Stimulated activated CD4-positive, alpha-beta T cell treated with anti-CD3 and anti-CD28 coated beads, Interleukin-4, amount 100 ng/mL, for 24 hours (primary cell): ENCODE measurements at places on chromosomes 11 and 22.

DNA sequence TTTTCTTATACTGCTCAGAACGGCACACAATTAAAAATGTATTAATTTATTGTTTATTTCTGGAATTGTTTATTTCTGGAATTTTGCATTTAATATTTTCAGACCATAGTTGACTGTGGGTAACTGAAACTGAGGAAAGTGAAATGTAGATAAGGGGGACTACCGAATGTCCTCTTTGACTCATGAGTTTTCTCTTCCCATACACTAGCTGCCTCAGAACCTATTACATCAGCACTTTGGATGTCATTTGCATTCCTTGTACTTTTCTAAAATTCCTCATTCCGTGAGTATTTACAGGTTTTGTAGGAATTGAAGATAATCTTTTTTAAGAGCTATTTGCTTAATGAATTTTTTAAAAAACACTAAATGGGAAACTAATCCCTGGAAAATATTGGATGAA, 29.8 kb downstream of the ZC3H12C start:
- DNase-seq, result no peak

DNA sequence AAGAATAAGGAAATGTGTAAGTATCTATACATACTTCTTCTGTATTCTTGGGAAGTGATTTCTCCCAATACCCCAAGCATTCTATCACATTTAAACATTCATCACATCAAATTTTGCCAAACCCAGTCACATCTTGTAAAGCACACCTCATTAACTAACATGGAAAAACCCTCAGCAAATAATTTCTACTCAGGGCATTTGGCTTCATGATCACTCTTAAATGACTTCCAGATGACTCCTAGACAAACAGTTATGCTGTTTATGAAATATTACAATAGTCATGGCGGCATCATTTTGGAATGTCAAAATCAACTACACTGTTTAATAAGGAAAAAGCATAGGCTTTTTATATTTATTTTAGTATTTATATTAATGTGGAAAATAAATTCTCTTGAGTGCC, 47.3 kb upstream of the CCDC34 start:
- DNase-seq, result no peak

- no peak for DNase-seq
Observed at GRCh38 chr11:6911948-6912347, 8.9 kb upstream of the OR2D3 start.

DNA sequence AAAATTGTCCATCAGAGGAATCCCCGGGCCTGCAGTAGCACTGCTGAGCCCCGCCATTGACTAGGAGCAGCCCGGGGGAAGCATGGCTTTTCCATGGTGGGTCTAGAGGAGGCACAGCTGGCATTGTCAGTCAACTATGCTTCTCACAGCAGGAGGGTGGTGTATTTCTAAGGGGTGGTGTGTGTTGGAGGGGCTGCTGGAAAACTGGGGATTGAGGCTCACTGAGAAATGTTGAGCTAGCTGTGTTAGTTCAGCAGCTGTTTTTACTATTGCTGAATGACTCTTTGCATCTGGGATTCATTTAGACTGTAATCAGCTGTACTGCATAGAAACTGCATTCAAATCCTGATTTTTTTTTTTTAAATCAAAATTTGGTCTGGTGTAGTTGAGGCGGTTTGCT, 5.6 kb downstream of the DDX10 start:
- no peak for DNase-seq

- DNase-seq, result no peak
Observed at GRCh38 chr11:57762235-57762861, 746 bp downstream of the CTNND1 start.

- DNase-seq, result no peak
Observed at GRCh38 chr11:106840947-106841346, 177.3 kb downstream of the GUCY1A2 start.

DNA sequence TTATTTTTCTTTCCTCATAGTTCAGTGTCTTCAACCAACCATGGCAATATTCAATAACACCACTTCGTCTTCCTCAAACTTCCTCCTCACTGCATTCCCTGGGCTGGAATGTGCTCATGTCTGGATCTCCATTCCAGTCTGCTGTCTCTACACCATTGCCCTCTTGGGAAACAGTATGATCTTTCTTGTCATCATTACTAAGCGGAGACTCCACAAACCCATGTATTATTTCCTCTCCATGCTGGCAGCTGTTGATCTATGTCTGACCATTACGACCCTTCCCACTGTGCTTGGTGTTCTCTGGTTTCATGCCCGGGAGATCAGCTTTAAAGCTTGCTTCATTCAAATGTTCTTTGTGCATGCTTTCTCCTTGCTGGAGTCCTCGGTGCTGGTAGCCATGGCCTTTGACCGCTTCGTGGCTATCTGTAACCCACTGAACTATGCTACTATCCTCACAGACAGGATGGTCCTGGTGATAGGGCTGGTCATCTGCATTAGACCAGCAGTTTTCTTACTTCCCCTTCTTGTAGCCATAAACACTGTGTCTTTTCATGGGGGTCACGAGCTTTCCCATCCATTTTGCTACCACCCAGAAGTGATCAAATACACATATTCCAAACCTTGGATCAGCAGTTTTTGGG, at the start of gene OR51T1:
Gene OR51T1, plus strand, starts transcription at position 41 of the 641 bp plus-strand sequence. Its CDS starts 0 bp downstream, at position 41.
- DNase-seq, result no peak

- DNase-seq, result no peak
Observed at GRCh38 chr11:10934293-10934860, 76.5 kb upstream of the ZBED5 start.

- DNase-seq, result no peak
Observed at GRCh38 chr11:121141066-121141465, 40.0 kb downstream of the TECTA start.

DNA sequence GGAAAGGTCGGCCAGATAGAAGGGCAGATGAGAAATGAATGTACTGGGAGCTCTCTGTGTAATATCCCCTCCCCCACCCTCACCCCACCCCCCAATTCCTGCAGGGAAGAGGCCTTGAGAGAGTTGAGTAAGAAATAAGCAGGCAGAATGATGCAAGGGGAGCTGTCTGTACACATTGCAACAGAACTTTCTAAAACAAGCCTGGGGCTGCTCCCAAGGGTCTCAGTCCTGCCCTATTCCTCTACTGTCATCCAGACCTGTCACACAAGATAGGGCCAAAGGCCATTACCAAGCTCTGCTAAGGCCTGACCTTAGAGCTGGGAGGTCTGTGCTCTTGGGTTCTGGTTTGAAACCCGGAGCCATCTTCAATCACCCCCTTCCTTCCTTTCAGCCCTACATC, 5.7 kb upstream of the DGAT2 start:
- no peak for DNase-seq

- DNase-seq, result no peak
Observed at GRCh38 chr11:60625262-60625661, 74.2 kb upstream of the MS4A8 start.

GRCh38 chr11:94655291-94655690, 88.1 kb downstream of the PIWIL4 start:
- DNase-seq, result no peak

DNA sequence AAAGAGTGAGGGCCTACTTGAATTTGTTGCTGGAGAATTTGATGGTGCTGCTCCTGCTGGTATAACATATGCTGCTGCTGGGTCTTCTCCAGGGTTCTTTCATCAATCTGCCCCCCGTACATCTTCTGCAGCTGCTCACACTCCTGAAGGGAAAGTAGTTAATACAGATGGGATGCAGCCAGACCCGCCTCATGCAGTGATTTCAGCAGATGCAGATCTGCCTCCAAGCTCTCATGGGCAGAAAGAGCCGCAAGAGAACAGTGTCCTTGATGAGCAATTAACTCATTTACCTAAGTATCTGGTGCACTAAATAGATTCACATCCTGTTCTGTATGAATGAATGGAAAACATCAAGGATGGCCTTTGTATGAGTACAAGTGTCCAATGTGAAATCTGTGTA, 24.8 kb upstream of the APOA1 start:
- no peak for DNase-seq

GRCh38 chr11:128548649-128549255, 38.6 kb downstream of the ETS1 start:
- DNase-seq, result peak; percentile 22

GRCh38 chr22:44611880-44612496, 90.0 kb upstream of the PRR5 start:
- DNase-seq, result no peak

DNA sequence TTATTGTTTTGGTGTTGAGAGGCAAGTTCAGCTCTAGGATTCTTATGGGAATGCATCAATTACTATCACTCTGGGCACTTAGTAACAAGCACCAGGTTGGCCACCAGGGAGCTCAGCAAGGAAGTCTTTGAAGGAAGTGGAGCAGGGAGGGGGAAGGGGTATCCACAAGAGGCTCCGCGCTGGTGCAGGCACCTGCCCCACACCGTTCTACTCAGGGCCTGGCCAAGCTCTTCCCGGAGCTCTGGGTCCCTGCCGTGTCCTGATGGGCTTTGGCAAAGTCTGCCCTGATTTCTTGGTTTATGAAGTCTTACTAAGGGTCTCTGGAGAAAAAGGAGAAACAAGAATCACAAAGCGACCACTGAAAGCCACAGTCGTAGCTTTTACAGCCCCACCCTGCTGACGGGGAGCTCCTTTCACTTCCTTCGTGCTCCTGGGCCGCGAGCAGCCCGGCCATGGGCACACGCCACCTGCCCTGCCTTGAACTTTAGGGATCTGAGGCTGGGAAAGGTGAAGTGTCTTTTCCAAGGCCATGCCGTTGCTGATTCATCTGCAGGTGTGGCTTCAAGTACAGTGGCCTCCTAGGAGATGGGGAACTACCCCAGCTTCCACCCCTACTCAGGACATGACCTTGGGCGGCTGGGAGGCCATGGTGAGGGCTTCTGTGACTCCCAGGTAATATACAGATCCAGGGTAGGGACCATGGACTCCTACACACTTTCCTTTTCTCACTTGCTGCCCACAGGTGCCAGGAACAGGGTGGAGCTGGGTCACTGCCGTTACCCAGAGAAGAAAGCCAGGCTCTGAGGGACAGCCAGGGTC, 15.9 kb upstream of the LRRC32 start:
- no peak for DNase-seq

DNA sequence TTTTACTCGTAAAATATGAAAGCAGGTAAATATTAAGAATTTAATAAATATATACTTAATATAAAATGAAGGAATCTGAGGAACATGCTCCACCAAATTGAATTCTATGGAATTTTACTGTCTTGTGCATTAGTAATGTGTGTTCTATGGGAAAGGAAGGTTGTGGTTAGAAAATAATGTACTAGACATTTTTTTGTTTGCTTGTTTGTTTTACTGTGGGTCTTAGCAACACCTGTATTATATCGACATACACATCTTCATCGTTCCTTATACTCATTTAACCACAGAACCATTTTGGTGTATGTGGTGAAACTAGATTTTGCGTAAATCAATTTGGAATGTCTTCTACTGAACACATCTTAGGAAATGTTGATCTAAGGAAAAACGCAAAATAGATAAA, 114.1 kb upstream of the MTMR2 start:
- no peak for DNase-seq

GRCh38 chr11:110856996-110857812, 145.0 kb upstream of the ARHGAP20 start:
- DNase-seq, result no peak

DNA sequence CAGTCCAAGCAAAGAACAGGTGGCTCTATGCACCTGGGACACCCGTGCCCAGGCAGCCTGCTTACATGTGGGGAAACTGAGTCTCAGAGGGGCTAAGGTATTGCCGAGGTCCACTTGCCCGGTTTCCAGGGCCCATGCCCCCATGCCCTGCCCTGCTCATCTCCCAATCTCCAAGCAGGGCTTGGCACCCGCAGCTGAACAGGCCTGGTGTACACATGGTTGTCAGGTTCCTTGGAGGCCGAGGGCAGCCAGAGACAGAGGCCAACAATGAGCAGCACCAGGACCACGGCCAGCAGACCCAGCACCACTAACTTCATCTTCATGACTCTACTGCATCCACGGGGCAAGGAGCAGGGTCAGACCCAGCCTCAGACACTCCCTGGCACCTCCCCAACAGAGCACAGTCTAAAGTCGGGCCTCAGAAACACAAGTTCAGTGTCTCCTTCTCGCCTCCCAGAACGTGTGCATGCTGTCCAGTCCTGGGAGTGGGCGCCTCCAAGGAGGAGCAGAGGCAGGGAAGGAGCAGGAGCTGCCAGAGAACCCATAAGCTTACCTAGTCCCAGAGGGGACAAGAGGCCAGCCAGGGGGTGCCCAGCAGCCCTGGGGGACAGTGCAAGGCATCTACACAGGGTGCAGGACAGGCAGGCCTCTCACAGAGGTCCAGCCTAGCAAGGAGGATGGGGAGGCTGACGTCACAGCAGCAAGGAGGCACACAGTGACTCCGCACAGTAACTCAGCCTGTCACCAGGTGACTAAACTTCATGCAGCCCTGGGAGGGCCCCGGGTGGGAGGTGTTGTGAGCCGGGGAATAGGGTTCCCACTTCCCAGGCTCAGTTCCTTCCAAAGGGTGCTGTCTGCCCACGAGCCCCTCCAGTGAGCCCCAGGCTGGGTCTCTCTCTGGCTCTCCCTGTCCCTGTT, 20.2 kb upstream of the RGL4 start:
- DNase-seq, result no peak

GRCh38 chr11:77287136-77287535, 14.3 kb downstream of the GDPD4 start:
- DNase-seq, result no peak

GRCh38 chr22:35866651-35867050, 149.0 kb downstream of the APOL5 start:
- DNase-seq, result no peak

DNA sequence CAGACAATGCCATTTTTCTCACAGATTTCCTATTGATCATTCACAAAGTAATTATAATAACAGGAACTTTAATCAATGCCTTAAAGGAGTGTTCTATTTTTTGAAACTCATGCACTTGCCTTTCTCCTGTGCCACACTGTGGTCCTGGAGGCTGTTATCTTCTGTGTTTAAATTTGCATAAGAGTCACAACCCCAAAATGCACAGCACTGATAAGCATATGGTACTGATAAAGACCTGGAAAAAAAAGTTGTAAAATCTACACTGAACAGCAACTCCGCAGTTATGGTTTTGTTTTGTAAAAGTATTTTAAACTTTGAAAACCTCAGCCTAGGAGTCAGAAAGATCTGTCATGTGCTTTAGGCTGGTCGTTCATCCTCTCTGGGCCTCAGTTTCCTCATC, 9.1 kb upstream of the CCDC34 start:
- no peak for DNase-seq

DNA sequence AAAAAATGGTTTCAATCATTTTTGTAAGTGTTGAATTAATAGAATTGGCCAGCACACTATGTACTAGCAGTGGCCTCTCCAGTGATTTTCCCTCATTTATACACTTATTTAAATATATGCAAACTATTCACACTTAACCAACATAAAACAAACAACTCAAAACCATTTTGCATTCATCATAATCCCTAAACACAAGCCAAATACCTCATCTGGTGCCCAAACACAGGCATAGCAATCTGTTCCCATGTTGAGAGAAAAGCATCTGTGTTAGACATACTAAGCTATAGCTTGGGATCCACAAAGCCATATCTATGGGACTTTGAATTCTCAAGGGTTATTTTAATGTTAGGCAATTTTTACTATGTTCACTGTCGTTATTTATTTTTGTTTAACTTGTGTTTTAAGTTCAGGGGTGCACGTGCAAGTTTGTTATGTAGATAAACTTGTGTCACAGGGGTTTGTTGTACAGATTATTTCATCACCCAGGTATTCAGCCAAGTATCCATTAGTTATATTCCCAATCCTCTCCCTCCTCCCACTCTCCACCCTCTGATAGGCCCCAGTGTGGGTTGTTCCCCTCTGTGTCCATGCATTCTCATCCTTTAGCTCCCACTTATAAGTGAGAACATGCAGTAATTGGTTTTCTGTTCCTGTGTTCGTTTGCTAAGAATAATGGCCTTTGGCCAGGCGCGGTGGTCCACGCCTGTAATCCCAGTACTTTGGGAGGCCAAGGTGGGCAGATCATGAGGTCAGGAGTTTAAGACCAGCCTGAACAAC, 31.0 kb upstream of the RCN1 start:
- no peak for DNase-seq

GRCh38 chr22:19103880-19104821, 18.1 kb downstream of the DGCR2 start:
- DNase-seq, result no peak
